ENCODE measurements at places on chromosomes 2 and 18.

DNA sequence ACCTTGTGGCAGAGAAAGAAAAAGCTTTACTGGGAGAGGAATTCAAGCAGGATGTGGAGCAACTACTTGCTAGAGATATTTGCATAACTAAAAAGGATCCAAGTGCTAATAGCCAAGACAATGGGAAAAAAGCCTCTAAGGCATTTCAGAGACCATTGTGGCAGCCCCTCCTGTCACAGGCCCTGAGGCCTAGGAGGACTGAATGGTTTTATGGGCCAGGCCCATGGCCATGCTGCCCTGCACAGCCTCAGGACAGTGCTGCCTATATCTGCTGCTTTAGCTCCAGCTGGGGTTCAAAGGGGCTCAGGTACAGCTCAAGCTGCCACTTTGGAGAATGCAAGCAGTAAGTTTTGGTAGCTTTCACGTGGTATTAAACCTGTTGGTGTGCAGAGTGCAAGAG is 17.1 kb upstream of the MRPS5 start:
- DNase-seq: no peak

GRCh38 chr2:239177325-239177724 is 223.5 kb downstream of the HDAC4 start:
- no peak for DNase-seq

DNA sequence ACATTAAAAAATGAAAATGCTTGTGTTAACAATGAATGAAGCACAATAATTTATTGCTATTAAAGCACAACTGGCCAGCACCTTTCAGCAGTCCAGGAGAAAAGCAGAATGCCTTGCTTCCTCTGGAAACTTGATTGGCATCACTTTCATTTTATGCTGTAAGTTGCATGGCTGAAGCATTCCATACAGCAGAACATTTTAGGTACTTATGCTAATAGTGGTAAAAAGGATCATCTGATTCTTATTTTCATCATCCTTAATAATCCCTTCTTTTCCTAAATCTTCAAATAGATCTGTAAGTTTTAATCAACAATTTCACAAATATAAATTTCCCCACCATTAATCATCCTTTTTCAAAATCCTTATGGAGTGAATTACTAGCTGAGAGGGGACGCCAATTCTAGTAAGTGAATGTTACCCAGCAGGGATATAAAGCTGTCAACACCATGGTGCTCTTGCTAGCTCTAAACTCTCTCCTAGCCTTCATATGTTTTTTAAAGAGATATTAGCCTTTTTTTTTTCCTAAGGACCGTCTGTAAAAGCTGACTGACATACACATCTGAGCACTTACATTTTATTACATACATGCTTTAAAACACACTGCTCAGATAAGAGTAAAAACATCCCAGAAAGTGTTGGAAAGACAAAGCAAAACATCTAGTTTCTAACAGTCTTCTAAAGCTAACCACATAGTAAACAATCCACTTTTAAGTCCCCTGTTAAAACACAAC is 5.3 kb downstream of the SATB2 start:
- DNase-seq: no peak

DNA sequence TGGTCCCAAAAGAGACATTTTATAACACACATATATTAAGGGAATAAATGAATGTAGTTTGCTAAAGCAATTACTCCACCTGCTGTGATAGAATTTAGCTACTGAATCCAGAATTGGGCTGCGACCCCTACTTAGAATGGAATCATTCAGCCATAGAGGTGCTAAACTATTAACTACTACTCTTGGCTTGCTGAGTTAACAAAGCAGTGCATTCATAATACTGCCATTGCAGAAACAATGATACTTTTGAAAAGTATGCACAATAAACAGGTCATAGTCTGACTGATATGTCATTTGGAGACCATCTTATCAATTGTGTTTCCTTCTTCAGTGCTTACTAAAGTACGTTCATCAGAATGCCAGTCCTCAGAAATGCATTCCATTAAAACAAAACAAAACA is 273.6 kb downstream of the PIEZO2 start:
- DNase-seq: no peak

- no peak for DNase-seq
Measured at GRCh38 chr2:43267381-43267780, 41.0 kb upstream of the ZFP36L2 start.

DNA sequence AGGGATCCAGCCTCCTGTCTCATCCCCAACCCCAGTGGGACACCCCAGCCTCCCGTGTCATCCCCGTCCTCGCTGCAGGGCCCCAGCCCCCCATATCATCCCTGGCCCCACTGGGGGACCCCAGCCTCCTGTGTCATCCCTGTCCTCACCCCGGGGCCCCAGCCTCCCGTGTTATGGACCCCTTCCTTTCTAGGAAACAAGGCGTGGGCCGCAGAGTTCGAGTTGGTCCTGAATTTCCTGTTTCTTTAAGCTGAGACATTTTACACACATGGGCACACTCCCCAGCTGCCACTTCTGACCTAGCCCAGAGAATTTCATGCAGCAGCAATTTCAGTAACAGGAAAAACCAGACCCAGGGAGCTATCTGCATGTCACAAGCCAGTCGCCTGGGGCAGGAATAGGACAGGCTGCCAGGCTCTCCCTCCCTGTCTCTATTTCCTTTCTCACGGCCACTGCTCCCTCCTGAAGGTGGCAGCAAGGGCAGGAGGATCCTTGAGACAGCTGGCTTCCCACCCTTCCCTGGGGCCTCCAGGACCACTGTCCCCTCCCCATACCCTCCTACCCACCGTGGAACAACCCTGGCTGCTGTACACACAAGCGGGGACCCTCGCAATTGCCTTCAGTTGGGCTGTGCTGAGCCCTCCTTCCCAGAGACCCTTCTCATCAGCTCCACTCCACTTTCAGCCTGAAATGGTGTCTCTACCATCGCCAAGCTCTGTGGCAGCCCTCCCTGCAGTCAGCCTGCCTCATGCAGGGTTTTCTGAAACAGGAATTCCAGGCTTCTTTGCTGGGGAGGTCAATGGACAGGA is 141.9 kb upstream of the ID2 start:
- DNase-seq: no peak

GRCh38 chr2:36547906-36548305 is 50.1 kb downstream of the FEZ2 start:
- no peak for DNase-seq

- no peak for DNase-seq
Measured at GRCh38 chr2:205495819-205496218, 186.5 kb upstream of the NRP2 start.

GRCh38 chr2:64143169-64144056 is 807 bp downstream of the PELI1 start:
- peak; percentile 19 for DNase-seq

DNA sequence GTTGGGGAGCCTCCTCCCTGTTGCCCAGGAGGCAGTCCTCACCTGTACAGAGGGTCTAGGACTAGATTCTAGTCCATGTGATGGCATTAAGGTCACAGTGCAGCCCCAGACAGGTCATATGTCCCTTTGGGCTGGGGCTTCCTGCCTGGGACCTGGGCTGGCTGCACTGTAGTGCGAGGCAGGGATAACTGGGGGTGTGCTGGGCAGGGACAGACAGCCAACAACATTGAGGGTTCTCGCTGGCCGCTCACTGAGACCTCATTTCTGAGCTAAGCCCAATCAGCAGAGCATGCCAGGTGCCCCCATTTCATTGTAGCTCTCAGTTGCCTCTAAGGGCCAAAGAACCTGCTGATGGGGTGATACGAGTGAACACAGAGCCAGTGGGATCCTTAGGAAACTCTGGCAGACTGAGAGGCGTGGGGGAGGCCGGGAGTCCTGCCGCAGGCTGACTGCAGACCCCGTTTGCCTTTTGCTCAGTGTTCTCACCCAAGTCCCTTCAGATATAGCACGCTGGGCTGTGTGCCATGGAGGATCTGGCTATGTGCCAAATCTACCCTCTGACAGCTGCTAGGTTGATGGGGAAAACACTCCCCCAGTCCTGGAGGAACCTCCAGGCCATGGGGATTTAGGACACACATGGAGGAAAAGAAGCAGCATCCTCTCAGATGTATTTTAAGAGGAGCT is 51.9 kb downstream of the DYSF start:
- no peak for DNase-seq

GRCh38 chr2:225763711-225764110 is 364.2 kb downstream of the NYAP2 start:
- DNase-seq: no peak

DNA sequence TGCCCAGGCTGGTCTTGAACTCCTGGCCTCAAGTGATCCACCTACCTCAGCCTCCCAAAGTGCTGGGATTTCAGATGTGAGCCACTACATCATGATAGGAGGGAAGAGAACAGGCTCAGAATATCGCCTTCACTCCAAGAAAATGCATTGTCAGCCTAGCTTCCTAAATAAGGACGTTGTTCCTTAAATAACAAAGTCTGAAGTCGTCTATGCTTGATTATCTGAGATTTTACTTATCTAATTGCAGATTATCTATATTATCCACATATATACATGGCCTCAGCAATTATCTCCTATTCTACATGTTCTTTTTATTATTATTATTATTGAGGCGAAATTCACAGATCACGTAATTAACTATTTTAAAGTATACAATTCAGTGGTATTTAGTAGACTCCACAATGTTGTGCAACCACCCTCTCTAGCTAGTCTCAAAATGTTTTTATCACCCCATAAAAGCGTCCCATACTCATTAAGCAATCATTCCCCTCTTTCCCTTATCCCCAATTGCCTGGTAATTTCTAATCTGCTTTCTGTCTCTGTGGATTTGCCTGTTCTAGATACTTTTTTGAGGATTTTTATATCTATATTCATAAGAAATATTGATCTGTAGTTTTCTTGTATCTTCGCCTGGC is 95.1 kb upstream of the RFX8 start:
- no peak for DNase-seq

GRCh38 chr2:173986805-173987204 is 21.6 kb upstream of the SP3 start:
- DNase-seq: no peak

- DNase-seq: no peak
Measured at GRCh38 chr2:46538393-46538792, 59.0 kb downstream of the TMEM247 start.

DNA sequence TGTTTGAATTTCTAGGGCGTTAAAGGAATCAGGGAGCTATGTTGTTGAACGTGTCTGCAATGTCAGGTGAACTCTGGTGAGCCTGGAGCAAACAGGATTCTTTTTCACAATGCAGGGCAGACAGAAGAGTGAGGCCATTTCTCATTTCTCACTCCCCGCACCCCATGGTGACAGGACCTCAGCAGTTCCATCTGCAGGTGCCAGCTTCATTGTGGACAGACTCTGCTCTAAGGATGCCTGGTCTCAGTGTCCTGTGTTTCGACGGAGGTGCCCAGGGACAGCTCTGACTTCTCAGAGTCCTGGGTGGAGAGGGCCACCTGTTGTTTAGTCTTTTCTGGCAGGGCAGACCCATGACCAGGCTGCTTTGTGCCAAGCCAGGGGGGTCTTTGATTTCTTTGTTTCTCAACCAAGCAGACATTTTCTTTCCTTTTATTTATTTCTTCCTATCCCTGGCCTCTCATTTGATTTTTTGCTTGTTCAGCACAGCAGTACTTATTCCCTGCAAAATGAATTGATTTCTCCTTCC is 201.5 kb downstream of the RNF144A start:
- DNase-seq: no peak

DNA sequence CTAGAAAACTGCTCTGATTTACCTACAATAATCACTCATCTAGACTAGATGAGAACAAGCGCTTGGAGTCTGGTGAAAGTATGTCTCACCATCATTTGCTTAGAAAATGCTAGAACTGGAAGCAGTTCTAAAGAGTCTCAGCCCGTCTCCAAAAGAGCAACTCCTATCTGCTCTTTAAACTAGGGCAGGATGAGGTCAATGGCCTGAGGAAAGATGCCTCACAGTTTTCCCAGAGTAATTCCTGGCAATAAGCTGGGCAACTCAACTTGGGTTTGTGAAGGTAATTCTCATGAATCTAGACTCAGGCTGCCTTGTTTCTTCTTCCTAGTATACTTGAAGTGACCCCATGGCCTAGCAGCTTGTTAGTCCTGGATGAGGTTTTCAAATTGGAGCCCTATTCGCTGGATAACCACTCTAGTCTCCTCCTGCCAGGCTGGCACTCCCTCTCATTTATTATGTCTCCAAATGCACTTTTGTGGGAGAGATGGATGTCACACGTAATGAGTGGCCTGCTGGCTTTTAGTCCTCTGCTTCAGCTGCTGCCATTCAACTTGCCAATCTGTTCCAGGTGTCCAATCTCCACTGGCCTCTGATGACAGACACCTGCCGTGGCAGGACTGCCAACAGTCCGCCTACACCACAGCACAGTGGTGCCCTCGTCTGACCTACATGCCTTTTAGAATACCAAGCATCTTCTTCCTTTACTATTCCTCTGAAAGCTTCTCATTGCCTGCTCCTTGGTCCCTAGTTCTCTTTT is 80.9 kb downstream of the CABYR start:
- DNase-seq: no peak

DNA sequence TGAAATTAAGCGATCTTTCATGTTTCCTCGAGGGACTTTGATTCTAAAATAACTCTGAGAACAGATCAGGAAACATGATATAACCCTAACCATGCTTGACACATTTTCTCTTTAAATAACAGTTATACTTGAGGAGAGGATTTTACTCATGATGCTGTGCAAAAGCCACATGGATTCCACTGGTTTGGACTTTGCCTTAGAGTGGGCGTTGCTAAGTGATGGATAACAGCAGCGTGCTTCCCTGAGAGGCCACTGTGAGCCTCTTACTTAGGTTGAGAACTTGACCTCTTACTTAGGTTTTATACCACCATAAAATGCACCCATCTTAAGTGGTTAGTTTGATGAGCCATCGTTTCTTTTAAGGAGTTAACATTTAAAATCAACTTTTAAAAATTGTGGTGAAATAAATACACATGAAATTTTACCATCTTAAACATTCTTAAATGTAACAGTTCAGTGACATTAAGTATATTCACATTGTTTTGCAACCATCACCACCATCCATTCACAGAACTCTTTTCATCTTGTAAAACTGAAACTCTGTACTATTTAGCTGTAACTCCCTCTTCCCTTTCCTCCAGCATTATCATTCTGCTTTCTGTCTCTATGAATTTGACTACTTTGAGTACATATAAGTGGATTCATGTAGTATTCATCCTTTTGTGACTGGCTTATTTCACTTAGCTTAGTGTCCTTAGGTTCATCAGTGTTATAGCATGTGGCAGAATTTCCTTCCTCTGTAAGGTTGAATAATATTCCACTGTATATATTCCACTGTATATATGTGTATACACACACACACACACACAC is 22.6 kb downstream of the ANXA4 start:
- no peak for DNase-seq

DNA sequence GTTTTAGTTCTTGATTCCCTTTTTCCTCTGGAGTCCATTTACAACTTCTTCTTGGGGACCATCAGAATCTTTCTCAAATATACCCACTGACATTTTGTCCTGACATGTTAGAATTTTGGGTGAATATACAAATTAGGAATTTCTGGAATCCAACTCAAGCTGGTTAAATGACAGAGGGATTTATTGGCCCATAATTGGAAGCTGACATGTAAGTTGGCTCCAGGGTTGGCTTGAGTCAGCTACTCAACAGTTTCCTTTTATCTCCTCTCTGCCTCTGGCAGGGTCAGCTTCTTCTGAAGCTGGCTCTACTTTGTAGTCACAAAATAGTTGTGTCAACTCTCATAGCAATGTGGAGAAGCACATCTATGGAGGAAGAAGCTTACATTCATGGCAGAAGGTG is 36.6 kb upstream of the PPP1R1C start:
- no peak for DNase-seq

All from T follicular helper cell (primary cell).